ENCODE measurements at places on chromosomes 12 and 14.
A peak's percentile ranks its signal among the peaks of the same experiment; 100 is the strongest.

DNA sequence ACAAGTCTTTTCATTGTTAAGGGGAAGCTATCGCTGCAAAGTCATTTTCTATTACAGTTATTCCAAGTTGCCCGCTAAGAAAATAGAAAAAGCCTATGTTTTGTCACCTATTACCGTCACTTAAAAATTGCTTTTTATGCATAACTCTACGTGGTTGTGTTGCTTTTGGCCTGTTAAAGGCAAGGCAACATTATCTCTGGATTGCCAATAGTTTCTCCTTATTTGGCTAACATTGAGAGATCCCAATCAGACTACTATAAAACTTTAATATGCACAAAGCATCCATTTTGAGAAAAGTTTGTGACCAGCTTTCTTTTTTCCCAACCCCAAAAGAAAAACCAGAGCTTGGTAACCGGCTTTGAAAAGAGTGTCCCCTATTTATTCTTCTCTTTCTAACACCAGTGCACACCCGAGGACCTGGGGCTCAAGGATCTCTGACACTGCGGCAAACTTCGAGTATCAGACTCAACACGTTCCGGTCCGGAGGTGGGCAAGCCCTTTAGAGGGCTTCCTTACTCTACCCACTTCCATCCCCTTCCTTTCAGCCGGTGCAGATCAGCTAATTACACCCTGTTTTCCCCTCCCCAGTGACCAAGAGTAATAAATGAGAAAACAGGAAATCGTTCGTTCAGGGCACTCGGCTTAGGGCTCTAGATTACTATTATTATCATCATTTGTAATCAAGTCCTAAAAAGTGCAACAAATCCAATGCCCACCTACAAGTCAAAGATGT is 1.2 kb downstream of the PPP1R12A start:
- no peak for DNase-seq

GRCh38 chr14:32414808-32415255 is 85.7 kb downstream of the AKAP6 start:
- no peak for DNase-seq

GRCh38 chr12:45509187-45509586 is 220.3 kb upstream of the ARID2 start:
- DNase-seq = no peak

GRCh38 chr14:21498540-21499526 is 12.3 kb downstream of the METTL3 start:
- DNase-seq = peak; percentile 93

DNA sequence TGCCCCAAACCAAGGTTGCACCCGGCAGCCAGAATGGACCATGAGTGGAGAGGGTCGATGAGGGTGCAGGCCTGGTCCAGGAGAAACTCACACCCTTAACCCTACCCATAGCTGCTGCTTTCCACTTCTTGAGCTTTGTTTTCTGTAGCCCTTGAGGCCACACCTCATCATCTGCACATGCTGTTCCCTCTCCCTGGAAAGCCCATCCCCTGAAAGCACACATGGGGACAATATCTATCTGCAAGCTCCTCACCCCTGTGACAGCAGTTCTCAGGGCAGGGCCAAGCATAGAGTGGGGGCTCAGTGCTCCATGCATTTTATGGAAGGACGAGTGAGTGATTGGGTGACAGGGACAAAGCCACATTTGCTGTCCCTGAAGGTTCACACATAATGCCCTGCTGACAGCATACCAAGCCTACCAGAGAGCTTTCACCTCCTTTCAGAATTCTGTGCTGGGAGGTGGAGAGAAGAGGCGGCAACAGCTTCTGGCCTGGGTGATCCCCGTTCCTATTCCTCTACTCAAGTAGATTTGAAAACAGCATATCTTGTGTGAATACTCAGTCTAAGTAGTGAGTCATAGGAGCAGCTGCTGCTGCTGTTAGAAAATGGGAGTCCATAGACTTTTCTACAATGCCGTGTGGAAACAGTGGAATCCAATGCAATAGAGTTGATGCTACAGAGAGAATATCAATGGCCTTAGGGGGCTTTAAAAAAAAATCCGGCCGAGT is 44.6 kb downstream of the SRGAP1 start:
- DNase-seq = no peak

GRCh38 chr14:91614187-91614586 is 104.1 kb upstream of the PPP4R3A start:
- no peak for DNase-seq

- no peak for DNase-seq
Observed at GRCh38 chr12:114669401-114670290, 14.3 kb downstream of the TBX3 start.

DNA sequence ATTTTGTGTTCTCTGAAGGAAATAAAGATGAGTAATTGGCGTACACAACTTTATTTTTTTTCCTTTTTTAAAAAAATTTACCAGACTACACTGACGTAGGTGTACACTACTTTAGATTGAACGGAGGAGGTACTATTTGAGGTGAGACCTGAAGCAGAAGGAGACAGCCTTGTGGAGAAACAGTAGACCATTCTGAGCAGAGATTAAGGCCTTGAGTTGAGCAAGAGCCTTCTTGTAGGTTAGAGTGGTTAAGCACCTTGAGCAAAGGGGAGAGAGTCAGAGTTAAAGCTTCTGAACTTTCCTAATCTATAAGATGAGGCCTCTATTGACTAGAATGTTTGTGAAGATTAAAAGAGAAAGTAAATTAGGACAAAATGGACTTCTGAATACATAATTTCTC is 2.5 kb downstream of the LEMD3 start:
- no peak for DNase-seq

- no peak for DNase-seq
Observed at GRCh38 chr12:88309546-88309945, 167.4 kb downstream of the TMTC3 start.

GRCh38 chr14:38737686-38738407 is 365.2 kb downstream of the SEC23A start:
- no peak for DNase-seq

DNA sequence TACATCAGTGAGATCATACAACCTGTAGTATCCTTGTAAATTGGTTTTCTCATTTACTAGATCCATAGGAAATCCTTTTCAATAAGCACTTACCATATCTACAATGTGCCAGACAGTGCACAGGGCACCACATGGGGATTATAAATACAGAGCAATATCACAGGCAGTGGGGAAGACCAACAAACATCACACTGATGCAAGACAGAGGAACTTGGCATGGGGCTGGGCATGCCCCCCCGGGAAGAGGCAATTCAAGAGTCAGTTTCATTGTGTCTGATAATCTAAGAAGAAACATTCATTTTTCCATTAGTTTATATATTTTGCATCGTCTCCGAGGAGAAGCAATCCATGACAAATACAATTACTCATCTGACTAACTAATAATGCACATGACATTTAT is 16.2 kb downstream of the NT5DC3 start:
- DNase-seq = no peak

DNA sequence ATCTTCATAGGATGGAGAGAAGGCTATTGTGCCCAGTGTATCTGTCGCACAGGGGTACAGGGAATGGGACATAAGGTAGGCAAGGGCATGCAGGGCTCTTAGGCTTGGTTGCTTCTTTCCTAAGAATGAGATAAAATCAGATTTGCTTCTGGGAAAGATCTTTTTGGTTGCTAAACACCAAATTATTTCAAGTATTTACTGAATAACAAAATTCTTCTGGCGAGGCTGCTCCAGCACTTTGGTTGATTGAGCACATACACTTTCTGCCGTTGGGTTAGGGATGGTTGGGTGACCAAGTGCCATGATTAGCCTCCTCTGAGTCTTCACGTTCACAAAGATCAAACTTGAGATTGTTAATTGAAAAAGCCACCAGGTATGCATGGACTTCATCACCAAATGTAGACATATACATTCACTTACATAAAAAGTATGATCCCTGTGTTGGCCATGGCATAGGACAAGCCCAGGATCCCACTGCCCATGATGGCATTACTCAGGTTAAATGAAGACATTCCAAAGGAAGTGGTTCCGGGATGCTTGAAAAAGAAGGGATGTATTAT is 38.2 kb downstream of the SLC38A4 start:
- no peak for DNase-seq

DNA sequence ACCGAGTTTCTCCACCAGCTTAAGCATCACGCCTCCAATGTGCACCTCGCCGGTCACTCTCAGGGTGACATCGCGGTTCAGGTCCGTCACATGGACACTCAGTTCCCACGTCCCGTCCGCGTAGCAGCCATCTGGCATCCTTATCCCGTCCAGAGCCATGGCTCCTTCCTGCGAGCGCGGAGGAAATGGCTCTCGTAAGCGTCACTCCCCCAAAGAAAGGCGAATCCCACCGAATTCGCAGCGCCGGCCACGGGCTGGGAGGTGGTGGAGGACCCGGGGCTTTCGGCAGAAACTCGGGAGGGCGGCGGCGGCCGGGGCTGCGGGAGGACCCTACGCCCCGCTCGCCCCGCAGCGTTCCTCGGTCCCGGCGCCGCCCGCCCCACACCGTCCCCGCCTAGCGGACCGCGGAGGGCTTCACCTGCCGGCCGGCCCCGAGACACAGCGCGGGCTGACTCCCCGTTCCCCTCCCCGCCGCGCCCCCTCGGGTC is 396 bp downstream of the FERMT2 start:
- DNase-seq = peak; percentile 63

DNA sequence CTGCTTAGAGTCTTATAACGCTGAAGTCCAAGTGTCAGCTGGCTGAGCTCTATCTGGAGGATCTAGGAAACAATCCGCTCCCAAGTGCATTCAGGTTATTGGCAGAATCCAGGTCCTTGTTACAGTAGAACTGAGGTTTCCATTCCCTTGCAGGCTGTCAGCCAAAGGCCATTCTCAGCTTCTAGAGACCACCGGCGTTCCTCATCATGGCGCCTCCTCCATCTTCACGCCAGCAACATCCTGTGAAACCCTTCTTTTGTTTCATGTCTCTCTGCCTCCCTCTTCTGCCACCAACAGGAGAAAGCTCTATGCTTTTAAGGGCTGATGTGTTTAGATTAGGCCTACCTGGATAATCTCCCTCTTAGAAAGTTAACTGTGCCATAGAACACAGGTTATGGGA is 133.0 kb upstream of the RASSF8 start:
- no peak for DNase-seq

DNA sequence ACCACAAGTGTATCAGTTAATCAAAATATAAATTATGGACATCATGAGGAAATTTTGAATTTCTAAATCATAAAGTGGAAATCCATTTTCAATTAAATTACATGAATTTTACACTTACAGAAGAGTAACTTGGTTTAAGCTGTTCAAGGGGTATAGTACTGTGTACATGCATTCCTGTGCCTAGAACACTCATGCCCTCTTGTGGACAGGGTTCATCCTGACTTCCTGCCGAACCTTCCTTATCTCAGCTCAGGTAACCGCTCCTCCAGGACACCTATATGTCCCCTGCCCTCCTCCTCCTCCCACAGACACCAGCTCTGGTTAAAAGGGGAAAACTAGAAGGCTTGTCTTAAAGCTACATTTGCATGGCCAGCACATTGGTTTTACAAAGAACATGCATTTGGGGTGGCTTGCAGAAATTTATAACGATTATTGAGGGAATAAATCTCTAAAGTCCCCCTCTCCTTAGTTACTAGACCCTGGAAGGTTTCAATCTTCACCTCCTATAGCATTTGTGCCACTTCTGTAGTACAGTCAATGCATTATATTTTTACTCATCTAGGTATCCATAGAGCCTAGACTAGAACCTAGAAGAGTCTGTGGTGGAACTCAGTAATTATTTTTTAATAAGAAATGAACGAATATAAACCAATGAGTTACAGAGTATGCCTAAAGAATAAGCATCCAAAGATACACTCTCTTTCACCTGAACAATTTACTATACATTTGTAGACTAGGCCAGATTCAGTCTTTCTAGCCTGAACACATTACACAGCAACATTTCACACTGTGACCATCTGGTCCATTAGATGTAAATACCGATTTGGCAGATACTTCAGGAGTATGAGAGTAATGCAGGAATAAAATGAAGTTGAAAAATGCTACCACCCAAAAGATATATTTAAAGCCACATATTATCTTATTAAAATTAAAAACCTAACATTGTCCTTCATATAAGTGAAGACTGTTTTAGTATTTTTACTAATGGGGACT is 345.6 kb downstream of the PAWR start:
- peak; percentile 28 for DNase-seq

DNA sequence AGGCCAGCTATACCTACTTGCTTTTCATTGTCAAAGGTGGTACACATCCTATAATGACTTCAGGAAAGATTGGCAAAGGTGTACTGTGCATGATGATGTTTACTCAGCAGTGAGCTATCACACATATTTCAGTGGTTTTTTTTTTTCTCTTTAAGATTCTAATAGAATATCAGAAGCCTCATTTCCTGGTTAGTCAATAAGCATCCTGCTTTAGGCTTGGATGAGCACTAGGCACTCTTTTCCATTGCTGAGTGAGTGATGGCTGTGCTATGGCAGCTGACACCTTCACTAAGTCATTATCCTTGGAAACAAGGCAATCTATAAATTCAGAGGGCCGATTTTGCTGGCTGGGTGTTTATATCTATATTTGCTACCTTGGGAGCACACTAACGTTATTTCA is 161.1 kb upstream of the RASSF8 start:
- no peak for DNase-seq

- no peak for DNase-seq
Observed at GRCh38 chr14:95660651-95661515, 25.3 kb upstream of the TCL1B start.

GRCh38 chr12:50160643-50161042 is 6.5 kb downstream of the CERS5 start:
- DNase-seq = no peak

GRCh38 chr12:17550011-17550410 is 540.0 kb downstream of the RERGL start:
- DNase-seq = no peak

DNA sequence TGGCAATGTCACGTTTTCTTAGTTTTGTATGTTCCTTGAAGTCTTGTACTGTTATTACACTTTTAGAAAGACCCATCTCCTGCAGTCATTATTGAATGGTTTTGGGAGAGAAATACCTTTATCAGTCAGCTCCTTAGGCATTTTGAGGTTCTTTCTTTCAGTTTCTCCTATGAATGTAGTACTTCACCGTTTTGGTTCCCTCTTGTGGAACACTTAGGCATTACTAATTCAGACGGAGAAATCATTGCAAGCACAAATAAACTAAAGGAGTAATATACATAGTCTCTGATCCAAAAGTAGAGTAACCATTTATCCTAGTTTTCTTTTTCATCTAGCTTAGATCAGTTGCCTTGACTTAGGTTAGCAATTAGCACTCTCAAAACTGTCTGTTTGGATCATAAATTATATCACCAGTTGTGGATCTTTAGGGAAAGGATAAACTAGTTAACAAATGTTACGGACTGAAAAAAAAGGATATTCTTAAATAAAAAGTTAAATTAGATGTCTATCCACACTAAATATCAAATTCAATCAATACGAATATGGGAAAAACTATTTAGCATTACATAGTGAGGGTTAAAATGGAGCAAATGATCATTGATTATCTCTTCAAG is 1538.3 kb upstream of the SEL1L start:
- peak; percentile 13 for DNase-seq

DNA sequence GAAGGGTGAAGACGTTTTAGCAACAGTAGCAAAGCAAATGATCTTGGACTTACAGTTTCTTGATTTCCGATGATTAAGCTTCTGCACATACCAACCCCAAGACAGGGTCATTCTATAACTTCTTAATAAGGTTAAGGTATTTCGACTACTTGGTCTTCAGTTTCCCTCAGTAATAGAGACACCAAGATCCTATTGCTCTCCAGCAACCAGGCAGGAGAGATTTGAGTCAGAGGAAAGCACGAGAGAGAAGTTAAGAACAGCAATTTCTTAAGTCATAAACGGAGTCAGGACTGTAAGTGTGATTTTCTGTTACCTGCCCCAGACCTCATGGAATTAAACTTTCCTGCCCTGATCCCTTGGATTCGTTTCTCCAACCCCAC is 215.6 kb downstream of the TTC8 start:
- no peak for DNase-seq
